IMR-90 (cell line): ENCODE measurements at places on chromosomes 5 and 9. TPM values are rescaled to one million over a fixed set of nuclear protein-coding genes. Genes with fewer than 3 reads are reported as not detected.

Gene DRD1
- 0.18 and 0.28 TPM in 2 replicates for total RNA-seq

Gene SUB1
- 19.5 and 90.5 TPM in 2 replicates for total RNA-seq

Gene PHF24
- total RNA-seq: not detected in 2 replicates

Gene INSL6
- not detected in 2 replicates for total RNA-seq

Gene SPATA31A3
- not detected in 2 replicates for total RNA-seq

- H3K27me3 ChIP-seq: no peaks in the 10 kb centered on the region
- H3K4me1 ChIP-seq: no peaks in the 10 kb centered on the region
- no peak for DNase-seq
These were observed 23.6 kb downstream of the SREK1IP1 start for GRCh38 chr5:64744914-64745313.

GRCh38 chr9:111094433-111094924 is 56.2 kb upstream of the LPAR1 start:
- H3K27me3 ChIP-seq: no peaks in the 10 kb centered on the region
- no peak overlapping the region for H3K4me3 ChIP-seq
- H3K4me1 ChIP-seq: peaks cover 13% of the 10 kb centered on the region
- peak; percentile 90 for DNase-seq
- no peaks in the 10 kb centered on the region for H3K36me3 ChIP-seq

GRCh38 chr9:134489621-134490408 is 151.8 kb upstream of the COL5A1 start:
- peaks cover 12% of the 10 kb centered on the region; the same call in 1 of the 2 replicates for H3K4me1 ChIP-seq
- H3K36me3 ChIP-seq: no peaks in the 10 kb centered on the region
- H3K27ac ChIP-seq: no peak overlapping the region

GRCh38 chr9:72297516-72297915 is 67.5 kb downstream of the ZFAND5 start:
- H3K4me1 ChIP-seq: peaks cover 2% of the 10 kb centered on the region; the same call in 1 of the 2 replicates
- no peaks in the 10 kb centered on the region for H3K36me3 ChIP-seq
- no peak overlapping the region for H3K27ac ChIP-seq
- peaks cover 6% of the 10 kb centered on the region; the same call in 1 of the 2 replicates for H3K27me3 ChIP-seq
- H3K4me3 ChIP-seq: no peak overlapping the region

DNA sequence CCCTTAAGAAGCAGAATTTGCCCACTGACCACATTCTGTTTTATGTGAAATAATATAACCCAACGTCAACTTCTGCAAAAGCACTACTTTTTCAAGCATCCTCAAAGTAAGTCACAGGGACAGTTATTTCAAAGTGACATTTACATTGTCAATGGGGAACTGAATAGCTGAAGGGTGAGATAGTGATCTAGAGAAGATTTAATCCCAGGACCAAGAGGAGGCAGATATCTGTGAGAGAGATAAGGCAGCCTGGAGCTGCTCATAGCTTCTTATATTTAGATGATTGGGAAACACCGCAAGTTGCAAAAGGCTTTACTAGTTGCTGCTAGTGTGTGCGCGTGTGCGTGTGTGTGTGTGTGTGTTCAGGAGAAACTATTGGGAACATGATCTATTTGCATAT is 210.4 kb upstream of the RFX3 start:
- peaks cover 3% of the 10 kb centered on the region for H3K4me1 ChIP-seq
- H3K27me3 ChIP-seq: no peaks in the 10 kb centered on the region
- no peaks in the 10 kb centered on the region for H3K36me3 ChIP-seq

- peak overlapping the region; percentile 51 for H3K4me3 ChIP-seq
- peaks cover 73% of the 10 kb centered on the region for H3K27me3 ChIP-seq
- no peak for DNase-seq
- H3K36me3 ChIP-seq: no peaks in the 10 kb centered on the region; the same call in 1 of the 2 replicates
- H3K4me1 ChIP-seq: no peaks in the 10 kb centered on the region
These were observed 647 bp downstream of the PDE8B start for GRCh38 chr5:77210964-77211690.

DNA sequence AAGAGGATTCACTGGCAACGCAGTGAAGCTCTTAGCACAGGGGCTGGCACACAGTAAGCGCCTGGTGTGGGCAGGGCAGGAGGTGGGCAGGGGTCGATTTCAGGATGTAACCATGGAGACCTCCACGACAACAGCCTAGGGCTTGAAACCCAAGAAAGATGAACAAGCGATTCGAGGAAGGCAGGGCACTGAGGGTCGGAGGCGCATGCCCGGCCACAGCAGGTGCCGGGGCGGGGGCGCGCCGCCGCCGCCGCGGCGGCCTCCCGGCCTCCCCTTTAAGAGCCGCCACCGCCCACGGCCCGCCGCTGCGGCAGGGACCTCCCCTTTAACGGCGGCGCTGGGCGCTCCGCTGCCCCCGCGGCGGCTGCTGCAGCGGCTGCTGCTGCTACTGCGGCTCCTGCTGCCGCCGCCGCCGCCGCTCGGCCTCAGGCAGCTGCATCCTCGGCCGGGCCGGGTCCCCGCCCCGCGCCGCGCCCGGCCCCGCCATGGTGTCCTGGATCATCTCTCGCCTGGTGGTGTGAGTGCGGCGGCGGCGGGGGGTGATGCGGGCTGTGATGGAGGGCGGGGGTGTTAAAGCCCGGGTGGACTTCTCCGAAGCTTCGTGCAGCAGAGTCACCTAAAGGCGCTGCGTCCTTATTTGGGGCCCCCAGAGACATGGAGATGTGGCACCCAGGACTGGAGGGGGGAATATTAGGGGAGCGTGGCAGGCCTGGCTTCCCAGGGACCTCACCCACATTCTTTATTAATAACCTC is at the start of gene REEP2:
REEP2 (plus strand) TSS at position 334 of the 753 bp plus-strand sequence; CDS start at position 486, 152 bp downstream.
- H3K4me3 ChIP-seq: peak within 1 kb of the TSS; percentile 53
- no peak within 1 kb of the TSS for H3K27ac ChIP-seq
- peak; percentile 47 for DNase-seq
- H3K36me3 ChIP-seq: peaks cover 9% of the 10 kb centered on the region

GRCh38 chr5:106530150-106530549 is 1140.6 kb downstream of the EFNA5 start:
- H3K4me3 ChIP-seq: no peak overlapping the region
- H3K4me1 ChIP-seq: no peaks in the 10 kb centered on the region
- DNase-seq: no peak
- H3K27ac ChIP-seq: no peak overlapping the region
- no peaks in the 10 kb centered on the region for H3K27me3 ChIP-seq

GRCh38 chr9:14030375-14031059 is 283.4 kb downstream of the NFIB start:
- no peaks in the 10 kb centered on the region for H3K36me3 ChIP-seq
- H3K4me3 ChIP-seq: peak overlapping the region; percentile 30; the same call in 1 of the 2 replicates
- H3K4me1 ChIP-seq: no peaks in the 10 kb centered on the region
- H3K27ac ChIP-seq: peak overlapping the region; percentile 5; the same call in 1 of the 2 replicates

- peak overlapping the region; percentile 51 for H3K27ac ChIP-seq
- H3K27me3 ChIP-seq: peaks cover 13% of the 10 kb centered on the region; the same call in 1 of the 2 replicates
- H3K4me1 ChIP-seq: peaks cover 11% of the 10 kb centered on the region; the same call in 1 of the 2 replicates
- no peaks in the 10 kb centered on the region for H3K36me3 ChIP-seq
- peak; percentile 57 for DNase-seq
These were observed 183.9 kb downstream of the C9orf50 start for GRCh38 chr9:129436751-129437625.

GRCh38 chr9:127779136-127779981 is 893 bp upstream of the SH2D3C start:
- H3K27ac ChIP-seq: no peak overlapping the region
- no peaks in the 10 kb centered on the region for H3K4me1 ChIP-seq
- no peaks in the 10 kb centered on the region for H3K36me3 ChIP-seq
- peaks cover 11% of the 10 kb centered on the region for H3K27me3 ChIP-seq
- DNase-seq: no peak

- H3K27ac ChIP-seq: peak overlapping the region; percentile 43; the same call in 1 of the 2 replicates
- no peaks in the 10 kb centered on the region for H3K27me3 ChIP-seq
- peaks cover 6% of the 10 kb centered on the region; the same call in 1 of the 2 replicates for H3K36me3 ChIP-seq
- DNase-seq: peak; percentile 85
- H3K4me1 ChIP-seq: peaks cover 12% of the 10 kb centered on the region
These were observed 72.7 kb upstream of the ORM1 start for GRCh38 chr9:114250235-114250568.

GRCh38 chr5:100186181-100186580 is 349.0 kb upstream of the FAM174A start:
- H3K4me1 ChIP-seq: no peaks in the 10 kb centered on the region
- H3K4me3 ChIP-seq: no peak overlapping the region
- H3K36me3 ChIP-seq: no peaks in the 10 kb centered on the region
- no peak for DNase-seq

GRCh38 chr5:57718155-57718554 is 235.5 kb upstream of the ACTBL2 start:
- H3K27me3 ChIP-seq: no peaks in the 10 kb centered on the region
- peak; percentile 78 for DNase-seq
- H3K27ac ChIP-seq: no peak overlapping the region
- peaks cover 8% of the 10 kb centered on the region for H3K4me1 ChIP-seq

GRCh38 chr5:126460459-126460858 is 37.2 kb downstream of the GRAMD2B start:
- no peaks in the 10 kb centered on the region for H3K4me1 ChIP-seq

- no peak overlapping the region for H3K27ac ChIP-seq
- H3K27me3 ChIP-seq: no peaks in the 10 kb centered on the region
- peaks cover 4% of the 10 kb centered on the region; the same call in 1 of the 2 replicates for H3K36me3 ChIP-seq
- no peak for DNase-seq
- no peak overlapping the region for H3K4me3 ChIP-seq
- peaks cover 1% of the 10 kb centered on the region; the same call in 1 of the 2 replicates for H3K4me1 ChIP-seq
These were observed 105.1 kb downstream of the SERINC5 start for GRCh38 chr5:80150731-80151130.

DNA sequence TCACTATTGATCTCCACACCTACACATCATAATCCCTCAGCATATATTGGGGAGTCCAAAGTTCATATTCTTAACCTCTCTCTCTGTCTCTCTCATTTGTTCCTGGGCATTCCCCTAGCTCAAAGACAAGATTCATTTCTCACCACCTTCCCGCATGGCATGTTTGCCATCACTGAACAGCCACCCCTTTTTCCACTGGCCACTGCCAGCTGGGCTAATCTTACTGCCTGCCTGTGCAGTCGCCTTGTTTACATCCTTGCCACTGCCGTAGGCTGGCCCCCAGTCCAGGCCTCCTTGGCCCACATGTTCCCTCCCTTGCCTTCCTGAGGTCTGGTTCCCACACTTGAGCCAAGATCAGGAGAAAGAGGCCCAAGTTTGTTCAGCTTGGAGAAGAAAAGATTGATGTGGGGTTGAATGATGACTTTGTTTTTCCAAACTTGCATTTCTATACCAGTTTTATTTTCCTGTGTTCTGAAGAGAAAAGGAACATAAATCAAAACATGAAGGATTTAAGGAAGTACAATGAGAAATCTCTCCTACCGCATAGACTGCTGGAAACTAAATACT is 80.2 kb downstream of the PLAC8L1 start:
- DNase-seq: no peak
- H3K27me3 ChIP-seq: no peaks in the 10 kb centered on the region
- no peaks in the 10 kb centered on the region for H3K36me3 ChIP-seq
- H3K27ac ChIP-seq: no peak overlapping the region
- H3K4me3 ChIP-seq: no peak overlapping the region
